ENCODE measurements at places on chromosomes 12 and 14. TPM values are rescaled to one million over a fixed set of nuclear protein-coding genes. Genes with fewer than 3 reads are reported as not detected.

Gene CPNE6
- total RNA-seq: not detected

Gene CSAD
- 3.1 TPM for total RNA-seq

Gene KLRF1
- total RNA-seq: not detected

Gene WSCD2
- not detected for total RNA-seq

Gene APAF1
- total RNA-seq: 14.3 TPM

Gene RAD9B
- total RNA-seq: 0.13 TPM

Gene POU6F1
- total RNA-seq: 2.4 TPM

Gene OR11H7
- not detected for total RNA-seq

Gene HOTAIR
- total RNA-seq: 0.23 TPM

Gene SUOX
- total RNA-seq: 7.7 TPM

Gene CFAP54
- 1.6 TPM for total RNA-seq

Gene CFAP251
- 0.88 TPM for total RNA-seq

Gene TUNAR
- total RNA-seq: not detected

Gene NRDE2
- total RNA-seq: 10.8 TPM

Gene KLHDC1
- total RNA-seq: 0.26 TPM

Gene P2RX2
- total RNA-seq: not detected

Gene PTCSC3
- not detected for total RNA-seq

Gene NPFF
- total RNA-seq: not detected

Gene FOXG1
- total RNA-seq: 0.12 TPM

Gene DCTN2
- 127 TPM for total RNA-seq

Gene TEAD4
- total RNA-seq: 51.6 TPM

Gene INHBE
- not detected for total RNA-seq

Gene TSHR
- total RNA-seq: not detected

Gene OR6S1
- not detected for total RNA-seq

Gene KRT3
- total RNA-seq: not detected

Measured in A549 treated with ZK216348 at 1 μM for 4 hours (cell line).